ENCODE measurements at places on chromosomes 6 and 20. TPM values are rescaled to one million over a fixed set of nuclear protein-coding genes. Genes with fewer than 3 reads are reported as not detected.

DNA sequence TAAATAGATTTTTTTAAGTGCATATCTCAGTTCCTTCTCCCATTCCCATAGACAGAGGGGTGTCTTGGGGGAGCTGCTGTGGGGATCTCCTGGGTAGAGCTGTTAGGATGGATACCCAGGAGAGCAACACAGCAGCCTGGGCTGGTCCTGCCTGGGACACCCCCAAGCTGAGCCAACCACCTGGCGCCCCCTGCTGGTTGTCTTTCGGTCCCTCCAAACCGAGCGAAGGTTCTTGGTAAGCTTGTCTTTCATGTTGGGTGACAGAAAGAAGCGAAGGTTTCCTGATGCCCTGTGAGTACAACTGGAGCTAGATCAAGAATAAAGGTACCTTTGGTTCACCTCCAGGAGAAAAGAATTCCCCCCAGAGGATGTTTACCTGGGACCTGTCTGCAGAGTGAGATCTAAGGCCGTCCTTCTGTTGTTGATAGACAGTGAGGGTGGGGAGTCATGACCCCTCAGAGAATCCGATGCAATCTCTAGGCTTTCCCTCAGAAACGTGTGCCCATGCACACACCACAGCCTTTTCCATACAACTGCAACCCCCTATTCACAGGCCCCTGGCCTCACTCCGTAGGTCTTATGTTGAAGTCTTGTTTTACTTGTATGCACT is 50.8 kb downstream of the SNX9 start:
- DNase-seq: peak; percentile 48

GRCh38 chr6:67722861-67723261 is 912.2 kb upstream of the ADGRB3 start:
- DNase-seq: no peak

GRCh38 chr6:161230339-161230738 is 43.5 kb downstream of the AGPAT4 start:
- no peak for DNase-seq

DNA sequence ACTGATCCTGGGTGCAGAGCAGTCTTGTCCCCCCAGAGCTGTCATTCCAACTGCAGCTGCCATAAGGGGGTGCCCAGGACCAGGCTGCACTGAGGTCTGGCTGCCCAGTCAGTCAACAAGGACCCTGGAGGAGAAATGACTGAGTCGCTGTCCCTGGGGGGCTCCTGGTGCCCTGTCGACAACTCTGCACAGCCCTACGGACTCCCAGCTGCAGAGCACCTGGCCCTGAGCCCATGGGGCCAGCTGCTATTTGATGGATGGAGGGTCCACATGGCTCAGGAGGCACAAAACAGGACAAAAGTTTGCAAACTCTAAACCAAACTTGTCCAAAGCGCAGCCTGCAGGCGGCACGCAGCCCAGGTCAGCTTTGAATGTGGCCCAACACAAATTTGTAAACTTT is 46.3 kb upstream of the RPS6KA2 start:
- no peak for DNase-seq

- no peak for DNase-seq
These were observed 645.8 kb upstream of the GJE1 start for GRCh38 chr6:141486942-141487341.

GRCh38 chr6:52547647-52548352 is 29.1 kb downstream of the TRAM2 start:
- no peak for DNase-seq

GRCh38 chr6:138036111-138036510 is 71.1 kb downstream of the PERP start:
- no peak for DNase-seq

DNA sequence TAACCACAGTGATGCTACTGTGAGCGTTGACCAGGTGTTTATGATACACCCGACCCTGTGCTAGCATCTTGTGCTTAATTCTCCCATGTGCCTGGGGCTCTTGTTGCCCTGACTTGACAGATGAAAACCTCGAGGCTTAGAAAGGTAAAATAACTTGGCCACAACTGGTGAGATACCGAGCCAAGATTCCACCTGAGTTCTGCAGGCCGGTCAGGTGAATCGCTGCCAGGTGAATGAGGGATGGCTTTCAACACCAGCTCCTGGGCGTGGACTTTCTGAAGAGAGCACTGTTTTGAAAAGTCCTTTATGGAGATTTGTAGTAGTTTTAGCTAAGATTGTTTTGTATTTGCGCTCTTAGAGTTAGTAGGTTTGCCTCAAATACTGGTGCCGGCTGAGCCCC is 12.2 kb upstream of the ZNF831 start:
- no peak for DNase-seq

DNA sequence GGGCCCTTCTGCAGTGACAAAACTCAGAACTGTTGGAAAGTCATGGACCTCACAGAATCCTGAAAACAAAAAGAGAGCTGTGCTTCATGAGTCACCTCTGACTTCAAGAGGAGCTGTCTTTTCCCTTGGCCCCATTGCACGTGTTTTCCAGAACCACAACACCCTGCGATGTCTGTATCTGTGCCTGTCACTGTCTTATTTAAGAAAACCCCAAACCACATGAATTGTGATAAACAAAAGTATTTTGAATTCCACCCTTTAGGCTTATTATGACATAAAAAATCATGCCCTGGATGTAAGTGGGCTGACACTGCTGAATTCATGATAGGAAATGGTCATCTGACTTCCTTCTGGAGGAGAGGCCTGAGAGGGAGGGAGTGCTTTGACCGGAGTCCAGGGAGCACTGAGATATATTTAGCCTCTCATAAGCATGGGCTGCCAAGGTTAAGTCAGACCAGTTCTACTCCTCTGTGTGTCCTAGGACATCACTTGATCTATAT is 96.4 kb upstream of the DUSP22 start:
- no peak for DNase-seq

DNA sequence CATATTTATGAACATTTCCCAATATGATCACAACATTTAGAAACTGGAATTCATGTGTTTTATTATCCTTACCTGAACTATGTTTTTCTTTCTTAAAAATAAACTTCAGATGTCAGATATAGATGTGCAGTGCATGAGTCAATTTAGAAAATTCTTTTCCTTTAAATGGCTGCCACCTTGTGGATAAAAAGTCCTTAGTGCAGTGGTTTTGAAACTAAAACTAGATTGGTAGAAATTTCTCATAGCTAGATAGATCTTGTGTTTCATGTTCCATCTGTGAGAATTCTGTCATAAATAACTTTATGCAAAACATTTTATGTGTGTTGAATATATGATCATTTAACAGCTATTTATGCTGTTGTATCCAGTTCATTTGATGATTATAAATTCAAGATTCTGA is 134.9 kb downstream of the KLHL32 start:
- DNase-seq: peak; percentile 2

- DNase-seq: no peak
These were observed 2.8 kb downstream of the SOX4 start for GRCh38 chr6:21596145-21596948.

- DNase-seq: no peak
These were observed 2.4 kb downstream of the ADA start for GRCh38 chr20:44649126-44649525.

DNA sequence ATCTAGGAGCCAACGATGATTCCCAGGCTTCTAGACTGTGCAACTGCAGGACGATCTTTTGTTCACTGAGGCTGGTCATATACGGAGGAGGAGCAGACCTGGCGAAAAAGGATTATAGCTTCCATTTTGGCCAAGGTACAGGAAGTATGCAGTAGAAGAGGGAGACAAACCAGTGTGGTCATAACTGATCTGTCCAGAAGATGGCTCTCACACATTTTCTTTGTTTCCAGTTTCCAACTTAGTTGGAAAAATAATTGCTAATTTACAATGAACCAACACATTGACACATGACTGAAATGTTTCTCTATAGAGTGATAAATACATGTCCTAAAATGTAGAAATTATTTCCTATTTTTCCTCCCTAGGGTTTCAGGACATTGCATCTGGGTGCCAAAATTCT is 364.1 kb upstream of the BTBD3 start:
- no peak for DNase-seq

The OR2H2 gene
- not detected for polyA plus RNA-seq

Measured in keratinocyte (primary cell).